ENCODE measurements at places on chromosomes 3 and 15. TPM values are rescaled to one million over a fixed set of nuclear protein-coding genes. Genes with fewer than 3 reads are reported as not detected.

KLF13 gene
- 18.7 TPM for polyA plus RNA-seq

MYO1E gene
- polyA plus RNA-seq, result 7.8 TPM

XPC gene
- polyA plus RNA-seq, result 26.7 TPM

GOLGA8J gene
- 0.07 TPM for polyA plus RNA-seq

GCHFR gene
- polyA plus RNA-seq, result 21.4 TPM
